NCI-H146 (cell line): ENCODE measurements at places on chromosomes 1 and 21.

- no peak for DNase-seq
Observed at GRCh38 chr1:172246521-172247390, 173.7 kb upstream of the C1orf105 start.

DNA sequence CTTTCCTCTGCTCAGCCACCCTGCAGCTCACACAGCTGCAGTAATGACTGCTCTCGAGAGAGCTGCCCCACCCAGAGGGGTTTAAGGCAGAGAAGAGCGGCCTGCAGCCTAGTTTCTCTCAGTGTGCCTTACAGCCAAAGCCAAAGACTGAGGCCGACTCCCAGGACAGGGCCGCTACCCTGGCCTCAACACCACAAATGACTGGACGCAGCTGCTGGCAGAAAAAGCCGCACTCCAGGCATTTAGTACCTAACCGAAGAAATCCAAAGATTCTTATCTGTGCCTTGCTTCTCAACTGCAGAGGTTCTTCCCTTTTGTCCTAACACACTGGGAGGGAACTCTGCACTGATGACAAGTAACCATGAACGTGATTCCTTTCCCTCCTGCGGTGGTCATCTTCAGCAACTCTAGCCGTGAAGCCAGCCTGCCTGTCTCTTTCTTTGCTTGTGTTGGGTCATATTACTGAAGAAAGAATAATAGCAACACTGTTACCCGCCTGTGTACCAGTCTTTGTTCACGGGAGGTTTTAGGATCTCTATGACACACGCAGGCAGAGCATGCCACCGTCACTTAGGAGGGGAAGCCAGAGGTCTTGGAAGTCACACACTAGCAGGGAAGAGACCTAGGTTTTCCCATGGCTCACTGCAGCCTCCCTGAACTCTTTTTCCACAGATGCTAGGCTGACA is 202.7 kb downstream of the RHOU start:
- DNase-seq = peak; percentile 21

GRCh38 chr21:26961698-26962097 is 5.2 kb downstream of the ADAMTS5 start:
- no peak for DNase-seq

DNA sequence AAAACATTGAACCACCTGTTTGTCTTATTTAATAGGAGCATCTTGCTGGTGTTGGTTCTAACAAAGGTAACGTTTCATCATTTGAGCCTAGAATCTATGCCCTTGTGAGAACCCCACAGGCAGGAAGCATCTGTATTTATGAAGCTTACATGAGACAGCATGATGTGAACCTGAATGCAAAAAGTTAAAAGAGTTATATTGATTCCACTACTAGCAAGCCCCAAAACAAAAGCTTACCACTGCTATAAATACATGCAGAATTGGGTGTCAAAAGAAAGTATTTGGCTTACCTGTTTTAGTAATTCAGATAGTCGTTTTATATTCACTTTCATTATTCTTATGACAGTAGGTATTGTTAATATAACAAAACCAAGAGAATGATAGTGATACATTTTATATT is 301.2 kb upstream of the ADGRL2 start:
- no peak for DNase-seq

GRCh38 chr21:29641635-29642550 is 297.9 kb downstream of the GRIK1 start:
- DNase-seq = no peak
